Stimulated activated CD8-positive, alpha-beta memory T cell treated with anti-CD3 and anti-CD28 coated beads, Interleukin-7, amount 100 ng/mL, for 4 hours (primary cell): ENCODE measurements at places on chromosomes 6 and 20.

GRCh38 chr6:148464319-148465010 lies 121.8 kb downstream of the SASH1 start:
- peak; percentile 9 for DNase-seq

DNA sequence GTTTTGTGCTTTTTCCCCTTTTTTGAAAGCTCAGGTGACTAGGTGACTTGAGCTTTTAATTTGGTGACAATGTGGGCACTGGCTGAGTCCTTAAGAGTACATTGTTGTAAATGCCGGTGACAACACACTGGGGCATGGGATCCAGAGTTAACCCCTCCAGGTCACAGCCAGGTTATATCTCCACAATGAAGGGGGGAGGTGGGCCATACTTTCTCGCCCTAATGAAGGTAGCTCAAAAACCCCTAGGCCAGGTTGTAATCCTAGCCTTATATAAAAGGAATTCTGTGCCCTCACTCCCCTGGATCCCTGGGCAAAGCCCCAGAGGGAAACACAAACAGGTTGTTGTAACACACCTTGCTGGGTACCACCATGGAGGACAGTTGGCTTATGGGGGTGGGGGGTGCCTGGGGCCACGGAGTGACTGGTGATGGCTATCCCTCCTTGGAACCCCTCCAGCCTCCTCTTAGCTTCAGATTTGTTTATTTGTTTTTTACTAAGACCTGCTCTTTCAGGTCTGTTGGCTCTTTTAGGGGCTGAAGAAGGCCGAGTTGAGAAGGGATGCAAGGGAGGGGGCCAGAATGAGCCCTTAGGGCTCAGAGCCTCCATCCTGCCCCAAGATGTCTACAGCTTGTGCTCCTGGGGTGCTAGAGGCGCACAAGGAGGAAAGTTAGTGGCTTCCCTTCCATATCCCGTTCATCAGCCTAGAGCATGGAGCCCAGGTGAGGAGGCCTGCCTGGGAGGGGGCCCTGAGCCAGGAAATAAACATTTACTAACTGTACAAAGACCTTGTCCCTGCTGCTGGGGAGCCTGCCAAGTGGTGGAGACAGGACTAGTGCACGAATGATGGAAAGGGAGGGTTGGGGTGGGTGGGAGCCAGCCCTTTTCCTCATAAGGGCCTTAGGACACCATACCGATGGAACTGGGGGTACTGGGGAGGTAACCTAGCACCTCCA lies 2.2 kb upstream of the VEGFA start:
- DNase-seq: no peak

DNA sequence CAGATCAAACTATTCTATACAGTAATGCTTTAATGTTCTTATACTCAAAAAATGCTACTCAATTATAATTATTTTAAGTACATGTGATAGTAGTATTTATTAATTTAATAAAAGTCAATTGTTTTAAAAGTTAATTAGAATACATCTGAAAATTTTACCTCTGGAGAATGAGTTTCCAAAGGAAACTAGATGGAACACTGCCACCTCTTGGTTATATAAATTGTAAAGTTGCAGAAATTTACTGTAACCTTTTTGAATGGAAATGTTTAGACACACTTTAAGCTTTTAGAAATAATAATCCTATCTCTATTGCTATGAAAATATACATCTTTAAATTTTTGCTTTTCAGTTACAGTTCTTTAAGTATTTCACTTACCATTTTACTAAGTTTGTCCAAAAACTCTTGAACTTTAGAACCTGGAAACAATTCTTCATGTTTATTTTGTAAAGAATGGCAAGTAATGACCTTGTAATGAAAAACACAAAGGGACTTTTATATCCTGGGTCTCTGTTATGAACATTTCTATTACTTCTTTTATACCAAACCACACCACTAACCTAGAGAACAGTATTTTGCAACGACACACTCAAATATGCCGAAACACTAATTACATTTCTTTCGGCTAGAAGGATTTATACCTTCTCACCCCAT lies 10.9 kb upstream of the BMP5 start:
- DNase-seq: no peak

DNA sequence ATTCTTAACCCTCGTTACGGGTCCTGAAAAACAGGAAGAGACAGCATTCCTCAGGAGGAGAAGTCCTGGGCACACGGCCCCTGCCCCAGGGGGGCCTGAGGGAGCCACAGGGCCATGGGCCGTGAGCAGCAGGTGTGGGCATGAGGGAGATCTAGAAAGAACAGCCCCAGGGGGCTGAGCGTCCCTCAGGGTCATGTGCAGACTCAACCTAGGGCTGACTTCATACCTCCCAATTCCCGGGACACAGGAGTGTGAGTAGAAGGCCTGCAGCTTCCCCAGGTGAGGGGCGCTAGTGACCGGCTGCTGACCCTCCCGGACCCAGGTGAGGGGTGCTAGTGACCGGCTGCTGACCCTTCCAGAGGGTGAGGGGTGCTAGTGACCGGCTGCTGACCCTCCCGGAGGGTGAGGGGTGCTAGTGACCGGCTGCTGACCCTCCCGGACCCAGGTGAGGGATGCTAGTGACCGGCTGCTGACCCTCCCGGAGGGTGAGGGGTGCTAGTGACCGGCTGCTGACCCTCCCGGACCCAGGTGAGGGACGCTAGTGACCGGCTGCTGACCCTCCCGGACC lies 35.1 kb downstream of the FRMD1 start:
- DNase-seq: no peak

GRCh38 chr6:22956029-22956681 lies 386.8 kb downstream of the HDGFL1 start:
- DNase-seq: no peak

- DNase-seq: no peak
These were observed 3.1 kb downstream of the MMP9 start for GRCh38 chr20:46011631-46012482.

GRCh38 chr6:105226598-105227294 lies 46.9 kb upstream of the POPDC3 start:
- no peak for DNase-seq

- DNase-seq: no peak
These were observed 191.6 kb upstream of the MCHR2 start for GRCh38 chr6:100185615-100186014.

DNA sequence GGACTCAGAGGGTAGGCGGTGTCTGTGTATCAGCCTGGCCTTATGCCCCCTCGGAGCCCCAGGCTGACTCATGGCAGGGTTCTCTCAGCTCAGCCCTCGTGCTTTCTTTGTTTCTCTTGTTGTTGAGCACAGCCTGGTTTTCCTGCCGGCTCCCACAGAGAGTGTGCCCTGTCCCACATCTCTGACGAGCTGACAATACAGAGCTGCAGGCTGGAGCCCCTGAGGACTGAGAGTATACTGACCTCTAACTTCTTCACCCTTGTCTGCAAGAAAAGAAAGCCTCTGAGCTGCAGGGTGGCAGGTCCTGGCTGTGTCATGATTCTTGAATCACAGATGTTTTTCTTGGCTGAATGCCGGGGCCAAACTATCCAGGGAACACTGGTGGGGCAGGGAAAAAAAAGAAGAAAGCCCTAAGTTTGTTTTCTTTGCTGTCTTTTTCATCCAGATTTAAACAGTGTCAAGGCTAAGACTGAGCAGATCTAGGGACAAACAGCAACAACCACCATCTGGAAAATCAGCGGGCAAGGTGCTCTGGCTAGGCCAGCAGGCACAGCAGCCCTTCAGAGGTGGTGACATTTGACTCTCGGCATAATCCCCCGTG lies 63.3 kb upstream of the ZNF133 start:
- DNase-seq: no peak

DNA sequence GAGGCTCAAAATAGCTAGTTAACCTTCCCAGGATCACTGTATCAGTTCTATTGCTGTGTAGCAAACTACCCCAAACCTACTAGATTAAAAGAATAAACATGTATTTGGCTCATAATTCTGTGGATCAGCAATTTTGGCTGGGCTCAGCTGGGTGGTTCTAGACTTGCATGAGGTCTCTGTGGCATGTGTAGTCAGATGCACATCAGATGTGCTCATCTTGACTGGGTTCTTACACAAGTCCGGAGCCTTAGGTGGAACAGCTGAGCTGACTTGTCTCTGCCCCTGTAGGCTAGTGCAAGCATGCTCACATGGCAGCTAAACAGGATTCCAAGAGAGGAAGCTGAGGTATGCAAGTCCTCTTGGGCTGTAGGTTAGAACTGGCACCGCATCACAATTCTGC lies 173.2 kb upstream of the PRND start:
- DNase-seq: no peak

- no peak for DNase-seq
These were observed 3.2 kb upstream of the NPBWR2 start for GRCh38 chr20:64110411-64111068.

GRCh38 chr6:31111712-31112111 lies 663 bp downstream of the C6orf15 start:
- no peak for DNase-seq

GRCh38 chr6:81788748-81789147 lies 36.3 kb upstream of the TENT5A start:
- DNase-seq: no peak

GRCh38 chr6:157280157-157280556 lies 43.2 kb downstream of the TMEM242 start:
- no peak for DNase-seq

- DNase-seq: no peak
These were observed 76.8 kb upstream of the PIM1 start for GRCh38 chr6:37092923-37093727.

DNA sequence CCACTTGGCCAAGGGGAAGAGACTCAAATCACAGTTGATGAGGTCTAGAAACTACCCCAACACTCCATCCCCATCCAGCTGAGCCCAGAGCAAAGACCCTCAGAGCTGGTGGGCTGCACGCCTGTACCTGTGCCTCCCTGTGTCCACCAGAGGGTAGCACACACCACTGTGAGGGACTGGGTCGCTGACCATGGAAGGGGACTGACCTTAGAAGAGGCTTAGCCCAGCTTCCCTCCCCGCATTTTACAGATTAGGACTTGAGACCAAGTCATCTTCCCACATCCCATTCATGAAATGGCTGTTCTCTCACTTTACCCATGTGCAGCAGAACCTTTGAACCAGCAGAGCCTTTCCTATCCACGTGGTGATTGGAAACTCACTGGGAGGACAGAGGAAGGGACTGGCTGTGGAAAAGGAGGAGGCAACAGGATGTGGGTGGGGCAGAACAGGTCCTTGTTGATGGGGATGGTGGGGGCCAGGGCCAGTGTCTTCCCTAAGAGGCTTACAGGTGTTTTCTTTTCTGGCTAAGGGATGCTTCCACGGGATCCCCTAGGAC lies 44.3 kb downstream of the CPXM1 start:
- DNase-seq: no peak

DNA sequence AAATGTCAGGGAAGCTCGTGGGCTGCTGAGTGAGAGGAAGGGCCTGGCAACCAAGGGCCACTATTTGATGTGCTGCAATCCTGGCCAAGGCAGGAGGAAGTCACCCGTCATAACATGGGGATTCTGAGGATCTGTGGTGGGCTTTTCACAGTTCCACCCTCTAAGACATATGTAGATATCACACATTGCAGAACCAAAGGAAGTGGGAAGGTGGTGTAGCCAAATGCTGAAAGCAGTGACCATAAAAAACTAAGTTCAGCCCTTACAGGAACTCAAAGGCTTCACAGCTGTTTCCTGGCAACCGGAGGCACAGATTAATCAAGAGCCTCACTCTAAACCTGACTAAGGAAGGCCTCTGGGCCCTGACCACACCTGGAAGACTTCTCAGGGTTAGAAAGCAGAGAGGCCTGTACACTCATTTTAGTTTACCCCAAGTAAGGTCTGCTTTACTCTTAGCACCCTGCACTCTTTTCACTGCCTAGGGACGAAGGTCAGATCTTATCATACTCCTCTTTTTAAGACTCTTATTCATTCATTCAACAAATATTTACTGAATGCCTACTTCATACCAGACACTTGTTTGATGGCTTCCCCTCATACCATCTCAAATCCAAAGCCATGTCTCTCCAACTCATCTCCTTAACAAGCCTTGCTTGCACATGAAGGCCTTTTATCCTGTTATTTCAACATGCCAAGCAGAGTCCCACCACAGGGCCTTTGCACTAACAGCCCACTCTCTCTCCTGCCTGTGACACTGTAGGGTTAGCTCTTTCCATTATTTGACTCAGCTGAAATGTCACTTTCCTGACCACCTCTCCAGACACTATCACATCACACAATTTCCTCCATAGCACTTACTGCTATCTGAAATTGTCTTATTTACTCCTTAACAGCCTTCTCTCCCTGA lies 2.6 kb downstream of the UBE2V1 start:
- DNase-seq: peak; percentile 31
